ENCODE measurements at places on chromosomes 6 and 20.

GRCh38 chr6:62280099-62280498, 5.9 kb downstream of the KHDRBS2 start:
- no peak for DNase-seq

GRCh38 chr20:33119725-33120720, 40.6 kb downstream of the BPIFB4 start:
- no peak for DNase-seq

GRCh38 chr6:72947534-72947933, 277.8 kb downstream of the KHDC1L start:
- no peak for DNase-seq

DNA sequence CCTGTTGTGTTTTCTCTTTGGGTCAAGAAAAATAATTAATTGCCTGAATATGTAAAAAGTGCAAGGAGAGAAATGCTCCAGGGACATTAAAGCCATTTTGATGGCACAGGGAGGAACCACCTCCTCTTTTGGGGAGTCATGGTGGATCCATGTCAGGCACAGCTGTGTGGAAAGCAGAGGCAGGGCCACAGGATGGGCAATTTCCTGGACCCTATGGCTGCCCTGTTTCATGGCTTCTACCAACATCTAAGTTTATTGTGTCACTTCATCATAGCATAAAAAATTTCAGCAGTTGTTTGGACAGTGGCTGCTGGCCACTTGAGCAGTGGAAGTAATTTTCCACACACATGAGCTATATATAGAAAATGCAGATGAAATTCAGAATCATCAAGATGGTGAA, 238.2 kb downstream of the SYNE1 start:
- no peak for DNase-seq

GRCh38 chr6:27757307-27757706, 154.9 kb downstream of the OR2B2 start:
- no peak for DNase-seq

GRCh38 chr6:14046476-14047068, 71.0 kb upstream of the CD83 start:
- no peak for DNase-seq

GRCh38 chr6:75505424-75505823, 11.8 kb upstream of the FILIP1 start:
- no peak for DNase-seq

DNA sequence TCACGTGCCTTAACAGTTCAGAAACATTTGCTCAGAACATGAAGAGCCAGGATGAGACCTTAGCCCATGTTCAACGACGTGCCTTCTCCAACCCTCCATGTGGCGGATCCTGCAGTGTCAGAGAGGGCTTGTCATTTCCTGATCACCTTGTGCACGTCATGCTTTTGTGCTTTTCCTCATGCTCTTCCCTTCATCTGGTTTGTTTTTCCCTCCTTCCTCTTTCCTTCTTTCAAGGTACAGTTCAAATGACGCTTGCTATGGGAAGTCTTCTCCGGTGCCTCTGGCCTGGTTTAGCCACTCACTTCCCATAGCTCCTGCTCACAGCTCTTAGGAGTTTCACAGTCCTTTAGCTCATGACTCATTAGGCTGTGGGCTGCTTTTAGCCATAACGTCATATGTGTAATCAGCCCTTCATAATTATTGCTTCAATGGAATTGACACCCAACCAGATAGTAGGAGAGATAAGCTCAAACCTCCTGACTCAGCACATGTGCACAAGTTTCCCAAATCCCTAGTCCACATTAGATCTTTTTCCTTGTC, 102.7 kb upstream of the CNKSR3 start:
- no peak for DNase-seq

DNA sequence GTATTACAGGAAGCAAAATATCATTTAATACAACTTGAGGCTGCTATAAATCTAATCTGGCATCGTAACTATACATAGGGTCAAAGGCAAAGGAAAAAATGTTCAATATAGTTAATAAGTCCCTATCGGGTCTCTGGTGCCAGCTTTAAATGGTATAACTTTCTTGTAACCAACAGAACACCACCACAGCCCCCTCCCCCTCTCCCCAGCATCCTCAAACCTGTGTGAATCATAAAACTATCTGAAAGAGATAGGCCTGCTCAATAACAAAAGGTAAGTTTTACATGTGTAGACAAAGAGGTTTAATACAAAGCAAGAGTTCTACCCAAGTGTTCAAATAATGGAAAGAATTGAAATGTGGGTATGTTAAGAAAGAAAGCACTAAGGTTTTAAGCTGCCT, 12.2 kb downstream of the SMLR1 start:
- DNase-seq = no peak

GRCh38 chr6:136534268-136534667, 16.0 kb downstream of the MAP7 start:
- no peak for DNase-seq

- peak; percentile 34 for DNase-seq
Measured at GRCh38 chr6:155186052-155186658, 77.7 kb upstream of the CLDN20 start.

DNA sequence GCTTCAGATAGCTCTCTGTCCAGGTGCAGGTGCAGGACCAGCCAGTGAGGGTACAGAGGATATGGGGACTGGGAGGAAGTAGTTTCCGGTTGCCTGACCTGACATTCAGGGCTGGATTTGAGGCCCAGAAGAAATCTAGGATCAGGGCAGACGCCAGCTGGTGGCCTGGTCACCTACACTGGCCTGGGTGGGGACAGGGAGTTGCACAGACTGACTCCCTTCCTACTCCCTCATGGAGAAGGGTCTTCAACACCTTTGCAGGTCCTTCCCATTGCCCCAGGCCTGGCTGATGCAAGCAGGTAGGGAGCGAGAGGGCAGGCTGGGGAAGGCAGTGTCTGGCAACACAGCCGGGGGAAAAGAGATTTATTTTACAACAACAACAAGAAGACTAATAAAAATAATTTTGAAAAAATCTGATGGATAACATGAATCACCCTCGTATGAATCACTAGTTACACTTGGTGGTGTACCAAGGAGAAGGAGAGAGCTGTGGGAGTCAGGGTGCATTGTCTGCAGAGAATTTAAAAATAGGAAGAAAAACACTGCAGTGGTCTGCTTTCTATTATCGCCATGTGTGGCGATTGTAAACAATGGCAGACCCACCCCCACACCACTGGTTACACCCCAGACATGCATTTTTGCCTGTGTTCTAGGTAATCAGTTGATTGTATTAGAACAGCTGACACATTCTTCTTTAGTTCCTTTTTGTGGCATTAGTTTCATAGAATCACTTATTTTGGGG, 62.3 kb upstream of the SNX9 start:
- DNase-seq = no peak

DNA sequence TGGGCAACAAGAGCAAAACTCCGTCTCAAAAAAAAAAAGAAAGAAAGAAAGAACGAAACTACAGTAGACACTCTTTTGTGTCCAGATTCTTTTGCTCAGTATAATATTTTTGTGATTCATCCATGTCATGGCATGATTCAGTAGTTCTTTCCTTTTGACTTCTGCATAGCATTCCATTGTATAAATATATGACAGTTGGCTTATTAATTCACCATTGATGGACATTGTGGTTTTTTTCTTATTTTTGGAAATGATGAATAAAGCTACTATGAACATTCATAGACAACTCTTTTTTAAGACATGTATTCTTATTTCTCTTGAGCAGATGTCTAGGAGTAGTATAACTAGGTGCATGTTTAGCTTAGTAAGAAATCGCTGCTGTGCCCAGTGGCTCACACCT, 10.3 kb upstream of the IER3 start:
- no peak for DNase-seq

DNA sequence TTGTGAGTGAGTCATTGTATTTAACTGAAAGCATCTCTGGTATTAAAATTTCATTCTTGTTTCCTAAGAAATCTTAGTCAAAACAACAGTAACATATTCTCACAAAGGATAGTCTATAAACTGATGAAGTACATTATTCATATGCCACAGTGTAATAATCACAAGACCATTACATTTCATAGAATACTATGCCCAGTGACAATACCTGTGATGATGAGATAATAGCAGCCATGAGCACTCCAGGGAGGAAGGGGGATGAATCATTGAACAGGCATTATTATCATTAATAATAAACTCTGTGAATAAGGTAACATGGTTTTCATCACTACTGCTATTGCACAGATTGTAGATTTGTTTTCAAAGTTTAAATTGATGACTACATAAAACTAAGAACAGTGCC, 667.9 kb downstream of the EPM2A start:
- DNase-seq = no peak

DNA sequence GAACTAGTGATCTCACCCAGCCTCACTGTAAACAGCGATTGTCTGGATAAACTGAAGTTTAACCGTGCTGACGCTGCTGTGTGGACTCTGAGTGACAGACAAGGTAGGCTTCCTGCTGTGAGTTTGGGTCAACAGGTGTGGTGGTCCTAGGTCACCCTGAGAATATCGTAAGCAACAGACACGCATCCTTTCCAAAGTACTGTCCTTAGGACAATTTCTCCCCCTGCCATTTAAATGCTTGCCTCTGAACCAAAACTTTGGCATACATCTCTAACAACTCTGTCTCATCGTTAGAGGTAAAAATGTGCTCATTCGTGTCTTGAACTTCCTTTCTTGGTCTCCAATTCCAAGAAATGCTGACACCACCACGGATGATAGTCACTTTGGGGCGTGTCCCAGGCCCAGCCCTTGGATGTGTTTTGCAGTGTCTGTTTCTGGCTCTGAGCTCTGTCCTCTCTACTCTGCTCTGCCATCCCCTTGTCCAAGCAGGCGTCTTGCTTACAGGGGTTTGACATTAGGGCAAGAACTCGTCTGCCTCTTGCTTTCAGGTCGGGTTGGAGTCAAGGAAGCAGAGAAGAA, 95.5 kb downstream of the EYA2 start:
- DNase-seq = no peak

GRCh38 chr6:90874931-90875330, 288.1 kb upstream of the MAP3K7 start:
- no peak for DNase-seq

DNA sequence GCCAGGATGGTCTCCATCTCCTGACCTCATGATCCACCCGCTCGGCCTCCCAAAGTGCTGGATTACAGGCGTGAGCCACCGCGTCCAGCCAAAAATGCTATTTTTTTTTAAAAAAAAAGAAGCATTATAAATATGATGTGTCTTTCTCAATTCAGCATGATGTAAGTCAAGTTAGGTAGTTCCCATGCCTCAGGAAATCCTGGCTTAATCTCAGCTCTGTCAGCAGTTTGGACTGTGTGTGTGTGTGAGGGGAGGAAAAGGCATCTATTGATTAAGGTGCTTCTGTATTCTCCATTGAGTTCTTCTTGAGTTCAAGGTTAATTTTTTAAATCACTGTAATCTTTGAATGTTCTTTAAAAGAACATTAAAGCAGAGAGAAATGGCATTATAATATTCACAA, 51.5 kb downstream of the GMDS start:
- DNase-seq = no peak

DNA sequence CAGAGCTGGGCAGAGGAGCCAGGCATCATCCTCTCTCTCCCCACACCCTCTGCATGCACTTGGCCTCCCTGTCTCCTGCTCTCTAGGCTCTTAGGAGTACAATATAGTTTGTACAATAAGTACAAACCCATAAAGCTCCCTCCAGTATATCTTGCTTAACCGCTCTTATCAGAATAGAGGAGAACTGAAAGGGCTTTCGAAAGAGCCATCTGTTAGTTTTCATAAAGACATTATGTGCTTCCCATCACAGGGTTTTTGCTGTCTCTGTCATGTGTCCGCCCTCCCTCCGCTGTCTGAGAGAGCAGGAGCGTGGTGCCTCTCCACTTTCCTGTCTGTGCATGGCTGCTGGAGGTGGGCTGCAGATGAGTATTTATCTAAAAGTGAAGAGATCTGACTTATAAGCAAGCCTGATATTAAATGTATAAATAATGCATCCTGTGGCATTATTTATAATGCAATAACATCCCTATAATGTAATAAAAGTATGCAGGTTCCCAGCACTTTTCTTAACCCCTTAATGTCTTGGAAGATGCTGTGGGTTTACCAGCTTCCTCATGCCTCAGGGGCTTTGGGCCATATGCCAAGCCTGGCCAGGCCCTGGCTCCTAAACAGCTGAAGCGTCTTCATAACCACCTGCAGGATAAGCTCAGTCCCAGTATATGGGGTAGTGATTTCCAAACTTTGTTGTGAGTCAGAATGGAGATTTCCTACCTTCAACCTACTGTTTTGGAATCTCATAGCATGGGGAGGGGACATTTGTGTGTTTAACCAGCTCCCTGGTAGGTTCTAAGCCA, 297.1 kb downstream of the DHX35 start:
- no peak for DNase-seq
